Caki2 (cell line): ENCODE measurements at places on chromosomes 6 and 20. TPM values are rescaled to one million over a fixed set of nuclear protein-coding genes. Genes with fewer than 3 reads are reported as not detected.

The MAP7 gene
- total RNA-seq = 12.9 and 14.8 TPM in 2 replicates

The NKAPL gene
- not detected in 2 replicates for total RNA-seq

The AHI1 gene
- 3.3 and 11.7 TPM in 2 replicates for total RNA-seq

The C6orf15 gene
- not detected in 2 replicates for total RNA-seq

The MPC1 gene
- total RNA-seq = 9.1 and 10.7 TPM in 2 replicates

The LSM2 gene
- total RNA-seq = 75.6 and 85.5 TPM in 2 replicates

The LPA gene
- total RNA-seq = not detected in 2 replicates

The FLRT3 gene
- 36.7 and 56.1 TPM in 2 replicates for total RNA-seq

The SNPH gene
- 11.1 and 14.5 TPM in 2 replicates for total RNA-seq

The ALDH8A1 gene
- total RNA-seq = 0.20 TPM in 1 of 2 replicates, not detected in the other

The LRRC73 gene
- total RNA-seq = 0.20 and 0.29 TPM in 2 replicates

The IRAK1BP1 gene
- 2.1 and 2.7 TPM in 2 replicates for total RNA-seq

- DNase-seq = no peak
Measured at GRCh38 chr20:40724566-40724965, 35.5 kb upstream of the MAFB start.

DNA sequence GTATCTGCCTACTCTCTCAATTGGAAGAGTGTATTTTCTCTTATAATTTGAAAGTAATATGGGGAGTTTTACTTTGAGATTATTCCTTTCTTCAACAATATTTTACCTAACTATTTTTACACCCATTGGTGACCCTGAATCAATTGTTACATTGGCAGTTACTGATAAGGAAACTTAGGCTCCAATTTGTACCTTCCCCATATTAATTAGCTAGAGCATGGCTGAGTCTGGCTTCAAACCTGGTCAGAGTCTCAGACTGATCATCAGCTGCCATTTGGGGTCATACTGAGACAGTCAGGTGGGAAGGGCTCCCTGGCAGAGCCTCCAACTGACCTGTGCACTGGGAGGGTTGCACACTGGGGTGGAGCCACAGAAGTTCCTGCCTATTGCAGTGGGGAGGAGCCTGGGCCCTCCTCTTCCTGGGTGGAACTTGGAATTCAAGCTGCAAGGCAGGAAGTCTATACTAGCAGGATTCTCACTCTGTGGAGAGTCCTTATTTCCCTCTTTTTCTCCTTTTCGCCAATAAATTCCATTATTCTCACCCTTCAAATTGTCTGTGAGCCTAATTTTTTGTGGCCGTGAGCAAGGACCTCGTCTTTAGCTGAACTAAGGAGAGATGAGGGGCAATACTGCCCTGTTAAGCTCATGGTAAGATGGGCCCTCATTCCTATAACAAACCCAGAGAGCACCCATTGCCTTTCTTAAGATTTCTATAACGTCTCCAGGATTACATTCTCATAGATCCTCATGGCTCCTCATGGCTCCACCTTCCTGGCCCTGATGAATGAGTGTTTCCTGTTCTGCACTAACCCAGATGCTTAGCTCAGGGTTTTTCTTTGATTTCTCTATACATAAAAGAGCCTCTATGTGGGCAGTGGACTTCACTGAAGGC, 285.1 kb downstream of the ADGB start:
- DNase-seq = peak; percentile 21

DNA sequence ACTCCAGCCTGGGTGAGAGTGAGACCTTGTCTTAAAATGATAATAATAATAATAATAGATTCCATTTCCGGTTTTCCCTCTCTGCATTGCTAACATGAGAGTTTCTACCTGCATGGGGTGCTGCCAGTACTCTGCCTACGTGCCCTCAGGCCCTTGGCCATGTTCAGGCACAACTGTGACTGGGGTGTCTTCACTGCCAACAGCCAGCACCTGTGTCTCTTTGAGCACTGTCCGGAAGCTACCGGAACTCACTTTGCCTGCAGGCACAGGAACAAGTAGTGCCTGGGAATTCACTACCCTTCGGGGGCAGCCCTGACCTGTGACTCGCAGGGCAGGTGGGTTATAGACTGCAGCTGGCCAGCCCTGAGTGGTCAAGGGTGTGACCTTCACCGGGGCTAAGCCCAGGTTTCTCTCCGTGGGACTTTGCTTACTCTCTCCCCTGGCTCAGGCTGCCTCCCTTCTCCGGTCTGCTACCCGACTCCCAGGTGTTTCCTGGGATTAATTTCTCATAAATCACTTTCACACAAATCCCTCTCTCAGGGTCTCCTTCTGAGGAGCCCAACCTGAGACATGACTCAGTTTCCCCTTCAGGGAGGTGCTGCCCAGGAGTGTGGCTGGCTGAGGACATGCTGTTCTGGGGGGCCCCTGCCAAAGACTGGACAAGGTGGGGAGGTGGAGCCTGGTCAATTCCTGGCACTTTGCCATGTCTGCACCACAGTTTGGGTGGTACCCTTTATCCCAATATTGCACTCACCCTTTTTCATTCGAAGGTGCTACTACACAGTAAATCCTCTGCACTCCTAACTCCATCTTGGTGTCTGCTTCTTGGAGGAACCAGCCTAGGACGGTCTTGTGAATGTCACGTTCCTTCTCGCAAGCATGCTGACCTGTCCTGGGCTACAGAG, 79.5 kb upstream of the RALGAPA2 start:
- no peak for DNase-seq

DNA sequence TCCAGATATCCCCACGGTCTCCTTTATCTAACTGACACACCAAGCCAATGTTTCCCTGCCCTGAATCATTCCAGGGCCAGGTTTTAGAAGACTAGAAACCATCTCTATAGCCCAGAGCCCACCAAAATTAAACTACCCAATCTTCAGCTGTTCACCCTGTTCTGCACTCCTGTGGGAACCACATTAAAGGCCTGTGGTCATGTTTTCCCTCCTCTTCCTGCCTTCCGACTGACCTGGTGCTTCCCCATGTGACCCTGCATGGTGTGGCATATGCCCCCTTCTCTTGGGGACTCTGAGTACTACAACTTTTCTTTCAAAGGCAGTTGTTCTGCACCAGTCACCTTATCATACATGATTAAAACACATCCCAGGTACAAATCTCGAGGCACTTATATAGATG, 155.0 kb downstream of the TMEM200A start:
- no peak for DNase-seq

DNA sequence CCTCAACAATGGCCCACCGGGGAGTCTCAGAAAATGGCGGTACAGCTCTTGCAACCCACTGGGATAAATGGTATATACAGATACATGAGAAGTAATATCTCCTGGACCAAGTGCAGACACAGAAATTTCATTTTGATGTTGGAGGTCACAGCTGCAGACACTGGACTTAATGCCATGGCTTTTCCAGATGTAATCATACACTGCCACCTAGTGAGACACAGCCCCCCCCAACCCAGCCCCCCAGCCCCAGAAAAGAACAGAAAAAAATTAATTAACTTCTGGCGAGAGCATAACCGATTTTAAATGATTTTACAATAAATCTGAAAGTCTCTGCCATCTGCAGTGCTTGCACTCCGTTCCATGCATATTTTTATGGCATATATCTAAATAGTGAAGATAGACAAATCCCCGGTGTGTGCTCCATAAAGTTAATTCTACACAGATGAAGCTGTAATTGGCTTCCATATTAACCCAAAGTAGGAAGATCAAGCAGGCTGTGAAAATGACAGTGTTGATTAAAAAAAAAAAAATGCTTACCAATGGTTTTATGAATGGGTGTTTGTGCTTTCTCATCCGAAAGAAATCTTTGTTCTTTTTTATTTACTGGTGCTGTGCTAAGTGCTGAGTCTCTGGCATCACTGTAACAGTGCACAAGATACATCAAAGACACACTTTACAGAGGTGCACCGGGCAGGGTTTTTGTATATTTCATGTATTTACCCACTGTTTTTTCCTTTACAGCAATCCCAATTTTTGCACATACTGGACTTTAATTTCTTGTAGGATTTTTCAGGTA, 804.1 kb downstream of the TFAP2A start:
- DNase-seq = no peak

- no peak for DNase-seq
Measured at GRCh38 chr6:37588735-37589108, 89.0 kb upstream of the CCDC167 start.

DNA sequence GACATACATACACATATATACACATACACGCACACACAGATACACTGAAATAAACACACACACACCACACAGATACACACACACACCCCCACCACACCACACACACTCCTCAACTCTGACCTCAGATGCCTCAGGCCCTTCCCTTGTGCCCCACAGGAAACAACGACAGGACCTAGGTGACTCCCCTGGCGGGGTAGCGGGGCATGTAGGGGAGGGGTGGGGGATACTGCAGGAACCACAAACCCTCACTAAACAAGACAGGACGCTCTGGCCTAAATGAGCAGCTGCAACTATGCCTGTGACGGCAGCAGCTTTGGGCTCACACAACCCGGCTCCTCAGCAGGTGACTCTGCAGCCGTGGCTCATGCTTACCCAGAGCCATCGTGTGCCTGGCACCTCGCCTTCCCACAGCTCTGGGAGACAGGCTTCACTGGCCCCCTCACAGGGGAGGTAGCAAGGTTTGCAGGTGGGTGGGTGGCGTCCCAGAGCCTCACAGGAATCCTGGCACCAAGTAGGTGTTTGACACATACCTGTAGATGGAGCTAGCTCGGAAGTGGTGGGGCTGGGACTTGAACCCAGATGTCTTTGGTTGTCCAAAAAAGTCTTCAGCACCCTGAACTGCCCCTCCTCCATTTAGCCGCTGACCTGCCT, 100.8 kb downstream of the GRM4 start:
- no peak for DNase-seq

- DNase-seq = no peak
Measured at GRCh38 chr6:136895901-136896300, 26.2 kb upstream of the SLC35D3 start.

DNA sequence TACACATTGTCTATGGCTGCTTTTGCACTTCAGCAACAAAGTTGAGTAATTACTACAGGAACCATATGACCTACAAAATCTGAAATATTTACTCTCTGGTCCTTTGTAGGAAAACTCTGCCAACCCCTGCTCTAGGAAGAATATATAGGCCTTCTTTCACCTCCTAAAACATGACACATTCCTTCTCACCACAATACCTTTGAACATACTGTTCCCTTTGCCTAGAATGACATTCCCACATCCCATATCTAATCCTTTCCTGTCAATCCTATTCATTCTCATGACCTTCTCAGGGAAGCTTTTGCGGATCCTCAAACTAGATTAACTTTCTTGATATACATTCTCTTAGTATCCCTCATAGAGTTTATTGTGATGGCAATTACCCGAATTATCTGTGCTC, 18.0 kb upstream of the NCOA6 start:
- no peak for DNase-seq

GRCh38 chr6:129786548-129786947, 74.6 kb downstream of the TMEM244 start:
- no peak for DNase-seq

- DNase-seq = no peak
Measured at GRCh38 chr20:5474646-5475550, 158.1 kb upstream of the PROKR2 start.

GRCh38 chr6:88238901-88239300, 72.8 kb upstream of the CNR1 start:
- no peak for DNase-seq

- DNase-seq = no peak
Measured at GRCh38 chr6:116254297-116255056, 602 bp upstream of the TSPYL4 start.

DNA sequence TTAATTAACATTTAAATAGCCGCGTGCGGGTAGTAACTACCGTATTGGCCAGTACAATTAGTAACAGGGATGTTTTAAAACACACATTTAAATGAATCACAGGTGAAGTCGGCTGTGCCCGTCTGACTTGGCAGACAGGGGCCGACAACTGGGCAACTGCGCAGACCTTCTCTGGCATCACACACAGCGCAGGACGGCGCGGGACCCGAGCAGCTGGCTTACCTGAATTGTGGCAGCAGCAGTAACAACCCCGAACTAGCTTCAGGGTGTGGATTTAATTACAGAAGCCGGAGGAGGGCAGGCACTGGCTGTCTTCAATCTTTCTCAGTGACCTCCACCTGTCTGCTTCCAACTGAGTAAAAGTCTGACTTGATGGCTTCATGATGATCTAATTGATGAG, 91.7 kb downstream of the DACT2 start:
- no peak for DNase-seq

GRCh38 chr20:15831201-15831600, 742.0 kb downstream of the KIF16B start:
- no peak for DNase-seq

DNA sequence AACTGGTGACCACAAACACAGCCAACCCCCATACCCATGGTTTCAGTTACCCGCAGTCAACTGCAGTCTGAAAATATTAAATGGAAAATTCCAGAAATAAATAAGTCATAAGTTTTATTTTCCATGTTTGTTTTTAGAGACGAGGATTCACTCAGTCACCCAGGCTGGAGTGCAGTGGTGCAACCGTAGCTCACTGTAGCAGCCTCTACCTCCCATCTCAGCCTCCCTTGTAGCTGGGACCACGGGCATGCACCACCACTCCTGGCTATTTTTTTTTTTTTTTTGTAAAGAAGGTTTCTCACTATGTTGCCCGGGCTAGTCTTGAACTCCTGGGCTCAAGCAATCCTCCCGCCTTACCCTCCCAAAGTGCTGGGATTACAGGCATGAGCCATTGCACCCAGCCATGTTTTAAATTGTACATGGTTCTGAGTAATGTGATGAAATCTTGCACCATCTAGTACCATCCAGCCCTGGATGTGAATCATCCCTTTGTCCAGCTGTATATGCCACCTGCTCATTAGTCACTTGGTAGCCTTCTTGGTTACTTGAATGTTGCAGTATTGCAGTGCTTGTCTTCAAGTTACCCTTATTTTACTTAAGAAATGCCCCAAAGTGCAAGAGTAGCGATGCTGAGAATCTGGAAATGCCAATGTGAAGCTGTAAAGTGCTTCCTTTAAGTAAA, 14.5 kb downstream of the CSNK2A1 start:
- peak; percentile 33 for DNase-seq

DNA sequence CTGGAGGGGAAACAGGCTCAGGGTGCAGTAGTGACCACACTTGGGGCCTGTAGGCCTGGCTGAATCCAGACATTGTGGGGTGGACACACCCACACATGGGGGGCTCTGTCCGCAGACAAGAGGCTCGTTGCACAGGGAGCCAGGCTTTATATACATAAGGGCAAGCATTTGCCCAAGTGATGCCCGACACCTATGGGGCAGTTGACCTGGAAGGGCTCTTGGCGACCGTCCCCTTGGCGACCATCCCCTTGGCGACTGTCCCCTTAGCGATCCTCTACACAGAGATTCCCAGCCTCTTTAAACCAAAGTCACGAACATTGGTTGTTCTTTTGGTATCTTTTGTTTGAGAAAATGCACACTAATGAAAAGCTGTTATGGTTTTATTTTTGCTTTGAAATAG, 2.7 kb downstream of the TOX2 start:
- no peak for DNase-seq

DNA sequence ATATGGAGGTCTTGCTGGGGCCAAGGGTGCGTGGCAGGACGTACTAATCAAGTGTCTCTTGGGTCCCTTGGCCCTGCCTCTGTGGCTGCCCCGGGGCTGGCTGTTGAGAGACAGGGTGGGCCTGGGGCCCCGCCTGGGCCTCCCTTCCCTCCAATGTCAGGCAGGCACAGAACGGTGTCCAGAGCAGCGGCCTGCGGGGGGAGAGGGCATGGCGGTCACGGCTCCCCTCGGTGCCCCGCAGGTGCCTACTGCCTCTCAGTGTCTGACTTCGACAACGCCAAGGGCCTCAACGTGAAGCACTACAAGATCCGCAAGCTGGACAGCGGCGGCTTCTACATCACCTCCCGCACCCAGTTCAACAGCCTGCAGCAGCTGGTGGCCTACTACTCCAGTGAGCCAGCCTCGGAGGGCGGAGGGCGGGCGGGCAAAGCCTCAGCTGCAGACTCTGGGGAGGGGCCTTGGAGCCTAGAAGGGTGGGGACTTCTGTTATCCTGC, 50.0 kb downstream of the SRC start:
- DNase-seq = no peak

GRCh38 chr20:11438412-11438811, 479.3 kb upstream of the BTBD3 start:
- no peak for DNase-seq
